ENCODE measurements at places on chromosomes 6 and 20.

DNA sequence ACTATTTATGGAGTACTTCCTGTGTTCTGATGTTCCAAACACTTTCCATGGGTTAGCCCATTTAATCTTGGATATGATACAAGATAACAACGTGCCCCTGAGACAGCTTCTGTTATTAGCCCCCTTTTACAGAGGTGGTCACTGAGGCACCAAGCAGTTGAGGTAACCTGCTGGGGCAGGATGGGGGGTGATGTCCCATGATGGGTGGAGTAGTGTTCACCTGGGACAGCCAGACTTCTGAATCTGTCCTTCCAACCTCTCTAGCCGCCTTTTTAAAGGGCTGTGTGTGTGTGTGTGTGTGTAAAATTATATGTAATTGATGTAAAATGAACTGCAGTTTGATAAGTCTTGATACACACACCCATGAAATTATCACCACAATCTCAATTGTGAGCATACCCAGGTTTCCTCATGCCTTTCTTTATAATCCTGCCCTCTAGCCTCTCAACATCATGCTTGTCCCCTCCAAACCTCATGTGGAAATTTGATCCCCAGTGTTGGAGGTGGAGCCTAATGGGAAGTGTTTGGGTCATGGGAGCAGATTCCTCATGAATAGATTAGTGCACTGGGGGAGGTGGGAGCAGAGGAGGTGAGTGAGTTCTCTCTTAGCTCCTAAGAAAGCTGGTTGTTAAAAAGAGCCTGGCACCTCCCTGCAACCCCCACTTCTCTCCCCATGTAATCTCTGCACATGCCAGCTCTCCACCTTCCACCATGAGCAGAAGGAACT, 39.2 kb downstream of the PLAGL2 start:
- no peak for DNase-seq

GRCh38 chr6:15763837-15764236, 101.0 kb upstream of the DTNBP1 start:
- no peak for DNase-seq

DNA sequence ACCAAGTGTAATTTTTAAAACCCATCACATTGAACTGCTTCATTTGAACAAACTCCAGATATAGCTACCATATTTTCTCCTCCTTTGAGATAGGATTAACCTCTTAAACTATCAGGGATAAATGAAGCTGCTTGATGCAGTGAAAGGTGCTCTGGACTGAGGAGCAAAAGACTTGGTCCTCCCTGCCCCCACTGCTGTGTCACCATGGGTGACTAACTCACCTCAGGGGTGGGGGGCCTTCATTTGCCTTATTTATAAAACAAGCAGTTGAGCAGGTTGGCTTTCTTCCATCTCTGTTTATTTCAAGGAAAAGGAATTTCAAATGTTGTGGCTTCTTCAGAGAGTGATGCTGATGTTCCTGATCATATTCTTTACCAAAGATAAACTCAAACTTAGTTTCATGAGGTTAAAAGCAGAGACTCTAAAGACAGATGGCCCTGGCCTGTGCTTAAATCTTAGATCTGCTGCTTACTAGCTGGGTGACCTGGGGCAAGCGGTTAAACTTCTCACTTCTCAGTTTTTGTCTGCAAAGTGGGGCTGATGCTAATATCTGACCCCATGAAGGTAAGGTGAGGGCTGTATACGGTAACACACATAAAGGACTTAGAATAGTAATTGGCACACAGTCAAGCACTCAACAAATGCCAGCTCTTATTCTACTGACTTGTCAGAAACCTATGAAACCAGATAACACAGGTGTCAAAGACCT, 50.5 kb downstream of the FHL5 start:
- no peak for DNase-seq

GRCh38 chr6:25266456-25267100, 12.6 kb upstream of the CARMIL1 start:
- no peak for DNase-seq

DNA sequence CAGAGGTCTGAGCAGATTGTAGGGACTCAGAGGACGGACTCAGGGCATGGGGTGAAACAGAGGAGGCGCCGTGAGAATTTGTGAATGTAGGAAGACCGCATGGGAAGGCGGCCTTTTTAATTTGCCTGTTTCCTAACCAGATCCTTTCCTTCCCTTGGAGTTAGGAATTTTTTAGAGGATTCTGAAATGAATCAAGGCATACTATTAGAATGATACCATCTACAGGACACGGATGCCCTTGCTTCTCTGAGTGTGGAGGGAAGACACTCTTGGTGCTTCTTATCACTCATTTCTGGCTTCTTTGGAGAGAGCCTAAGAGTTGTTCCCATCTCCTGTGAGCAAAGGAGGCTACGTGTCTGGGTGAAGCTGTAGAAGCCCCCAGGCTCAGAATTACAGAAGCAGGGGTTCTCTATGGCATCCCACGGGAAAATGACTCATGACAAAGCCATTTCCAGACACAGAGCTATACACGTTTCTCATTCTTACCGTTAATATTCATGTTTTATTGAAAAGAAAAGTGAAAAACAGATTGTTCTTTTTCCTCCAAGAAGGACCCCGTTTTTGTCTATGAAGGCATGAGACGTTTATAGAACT, 148.5 kb downstream of the EDN3 start:
- no peak for DNase-seq

DNA sequence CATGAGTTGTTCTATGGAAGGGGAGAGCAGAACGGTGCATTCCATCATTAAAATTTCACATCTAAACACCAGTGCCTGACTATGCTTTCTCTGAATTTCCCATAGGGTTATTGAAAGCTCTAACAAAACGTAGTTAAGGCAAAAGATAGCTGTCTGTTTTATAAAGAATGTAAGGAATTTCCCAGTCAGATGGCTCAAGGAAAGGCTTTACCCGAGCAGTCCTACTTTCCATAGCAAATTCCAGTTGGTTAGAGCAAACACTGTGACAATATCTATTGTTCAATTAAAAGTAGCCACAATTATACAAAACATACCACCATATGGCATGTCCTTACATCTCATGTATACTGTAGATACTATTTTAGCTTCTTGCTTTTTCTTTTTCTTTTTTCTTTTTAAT, 1059.5 kb upstream of the FLRT3 start:
- DNase-seq: no peak

DNA sequence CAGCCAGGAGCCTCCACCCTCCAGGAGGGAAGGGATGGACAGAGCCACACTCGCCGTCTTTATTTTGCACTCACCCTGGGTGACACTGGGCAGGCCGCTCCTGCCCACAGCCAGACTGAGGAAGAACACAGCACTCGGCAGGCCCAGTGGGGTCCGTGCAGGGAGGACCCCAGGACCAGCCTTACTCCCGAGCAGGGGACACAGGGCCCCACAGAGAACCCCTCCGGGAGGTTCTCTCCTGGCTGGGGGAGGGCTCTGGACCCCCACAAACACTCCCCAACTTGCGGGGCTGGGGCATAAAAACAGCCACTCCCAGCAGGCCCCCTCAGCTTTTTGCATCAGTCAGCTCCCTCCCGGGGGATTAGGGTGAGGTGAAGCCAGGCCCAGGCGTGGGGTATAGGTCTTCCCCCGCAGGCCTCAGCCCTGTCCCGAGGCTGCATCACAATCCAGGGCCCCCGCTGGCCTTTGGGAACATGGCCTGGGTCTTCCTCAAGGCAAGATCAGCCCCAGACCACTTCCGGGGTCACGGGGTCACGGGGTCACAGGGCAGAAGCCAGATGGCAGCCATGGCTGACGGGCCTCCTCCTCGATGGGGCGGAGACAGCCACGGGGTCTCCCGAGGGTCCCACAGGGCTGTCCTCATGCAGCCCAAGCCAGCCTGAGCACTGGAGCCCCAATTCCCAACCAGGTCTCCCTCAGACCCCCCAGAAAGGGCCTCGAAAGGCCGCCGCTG, 3.2 kb downstream of the TNFRSF6B start:
- no peak for DNase-seq

GRCh38 chr20:58622671-58623578, 28.2 kb upstream of the STX16 start:
- no peak for DNase-seq

DNA sequence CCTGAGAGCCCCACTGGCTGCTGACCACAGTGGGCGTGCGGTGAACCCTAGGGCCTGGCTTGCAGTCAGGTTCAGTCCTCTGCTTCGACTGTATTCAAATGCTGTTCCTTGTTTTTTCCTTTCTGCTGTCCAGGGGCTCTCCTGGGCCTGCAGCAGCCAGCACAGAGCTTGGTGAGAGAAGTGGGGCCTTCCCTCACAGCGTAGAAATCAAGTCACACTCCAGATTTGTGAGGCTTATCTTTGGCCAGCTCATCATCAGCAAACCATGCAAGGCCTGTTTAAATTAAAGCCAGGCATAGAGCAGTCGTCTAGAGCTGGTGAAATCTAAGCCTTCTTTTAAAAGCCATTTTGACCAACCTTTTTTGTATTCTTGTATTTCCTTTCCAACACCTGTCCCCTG, 8.4 kb downstream of the FAM120B start:
- DNase-seq: no peak

DNA sequence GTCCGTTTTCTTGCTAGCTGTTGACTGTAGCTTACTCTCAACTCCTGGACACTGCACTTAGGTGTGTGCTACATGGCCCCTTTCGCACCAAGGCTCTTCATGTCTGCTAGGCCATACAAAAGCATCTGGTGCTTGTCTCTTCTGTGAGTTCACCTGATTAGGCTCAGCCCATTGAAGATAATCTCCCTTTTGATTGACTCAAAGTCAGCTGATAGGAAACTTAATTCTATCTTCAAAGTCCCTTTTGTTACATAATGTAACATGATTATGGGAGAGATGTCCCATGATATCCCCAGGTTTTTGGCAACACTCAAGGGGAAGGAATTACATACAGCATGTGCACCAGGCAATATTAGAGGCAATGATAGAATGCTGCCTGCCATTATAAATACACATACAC, 263.0 kb upstream of the JAG1 start:
- no peak for DNase-seq

- no peak for DNase-seq
Measured at GRCh38 chr6:130724089-130724488, 103.1 kb upstream of the SMLR1 start.

GRCh38 chr6:66496659-66497058, 789.6 kb upstream of the EYS start:
- DNase-seq: no peak

GRCh38 chr20:54598352-54598751, 123.0 kb downstream of the DOK5 start:
- DNase-seq: no peak

DNA sequence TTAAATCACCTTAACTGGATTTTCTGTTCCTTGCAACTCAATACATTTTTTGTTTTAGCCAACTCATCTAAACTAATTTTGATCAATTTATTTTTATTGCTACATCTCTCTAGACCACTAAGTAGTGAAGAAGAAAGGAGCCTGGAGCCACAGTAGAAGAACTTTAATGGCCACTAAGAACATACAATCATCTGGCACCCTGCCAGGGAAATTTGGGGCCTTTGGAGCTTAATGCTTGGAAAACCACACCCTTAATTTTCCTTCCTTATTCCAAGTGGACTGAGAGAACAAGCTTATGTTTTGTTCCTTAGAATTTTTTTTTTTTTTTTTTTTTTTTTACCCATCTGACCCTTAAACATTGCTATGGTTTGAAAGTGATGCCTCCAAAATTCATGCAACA, 12.0 kb upstream of the GMDS start:
- no peak for DNase-seq

- no peak for DNase-seq
Measured at GRCh38 chr6:69729870-69730449, 66.8 kb downstream of the LMBRD1 start.

DNA sequence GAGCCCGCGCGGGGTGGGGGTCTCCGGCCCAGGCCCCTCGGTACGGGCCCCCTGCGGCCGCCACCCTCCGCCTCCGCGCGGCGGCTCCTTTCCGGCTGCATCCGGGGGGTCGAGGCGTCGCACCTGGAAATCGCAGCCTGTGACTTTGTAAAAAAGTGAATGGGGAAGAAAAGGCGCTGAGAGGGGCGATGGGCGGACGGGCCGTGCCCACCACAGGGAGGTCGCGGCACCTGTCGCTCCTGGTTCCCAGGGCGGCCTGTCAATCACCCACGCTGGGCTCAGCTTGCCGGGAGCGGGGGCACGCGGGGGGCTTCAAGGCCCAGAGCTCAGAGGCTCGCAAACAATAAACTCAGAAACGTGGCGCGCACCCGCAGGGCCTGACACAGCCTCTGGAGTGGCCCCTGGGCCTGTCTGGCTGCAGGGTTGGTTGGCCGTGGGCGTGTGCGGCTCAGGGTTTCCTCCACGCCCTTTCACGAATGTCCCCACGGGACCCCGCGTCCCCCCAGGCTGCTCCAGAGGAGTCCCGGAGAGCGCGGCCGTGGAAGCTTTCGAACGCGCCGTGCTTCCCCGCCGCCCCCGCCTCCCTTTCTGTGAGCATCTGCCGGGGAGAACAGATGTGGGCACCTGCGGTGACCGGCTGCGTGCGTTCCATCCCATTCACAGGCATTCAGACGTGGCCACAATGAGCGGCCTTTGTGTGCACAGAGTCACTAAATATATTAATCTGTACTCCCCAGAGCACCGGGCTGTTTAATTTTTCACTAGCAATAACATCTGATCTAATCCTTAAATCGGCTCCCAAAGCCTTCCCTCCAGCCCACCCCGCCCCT, 6.1 kb upstream of the DLL1 start:
- DNase-seq: no peak

- no peak for DNase-seq
Measured at GRCh38 chr20:25120457-25120856, 38.5 kb upstream of the VSX1 start.

- no peak for DNase-seq
Measured at GRCh38 chr6:92582211-92582610, 837.1 kb downstream of the EPHA7 start.

- no peak for DNase-seq
Measured at GRCh38 chr20:57220337-57221145, 45.9 kb downstream of the BMP7 start.
